Non-pigmented ciliary epithelial cell (primary cell): ENCODE measurements at places on chromosomes 3 and 15.

DNA sequence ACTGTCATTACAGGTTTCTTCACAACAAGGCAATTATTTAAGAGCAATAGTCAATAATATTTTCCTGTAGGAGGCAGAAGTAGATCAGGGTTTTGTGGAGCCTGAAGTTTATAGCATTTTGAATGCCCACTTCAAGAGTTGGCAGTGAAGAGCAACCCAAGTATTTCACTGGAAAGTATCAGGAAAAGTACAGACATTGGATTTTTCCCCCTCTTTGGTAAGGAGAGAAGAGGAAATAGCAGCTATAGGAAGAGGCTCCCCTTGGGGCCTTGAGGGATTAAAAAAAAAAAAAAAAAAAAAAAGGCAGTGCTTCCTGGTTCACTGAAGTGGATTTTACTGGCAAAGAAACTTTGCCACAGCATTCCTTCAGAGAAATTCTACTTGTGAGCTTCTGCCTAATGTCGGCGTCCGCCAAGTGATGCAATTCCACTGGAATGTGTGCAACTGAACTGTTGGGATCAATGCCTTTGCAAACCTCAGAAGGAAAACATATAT is 5.7 kb upstream of the CNTN6 start:
- DNase-seq = peak; percentile 85

- DNase-seq = no peak
Measured at GRCh38 chr15:68421798-68422402, 10.1 kb downstream of the ITGA11 start.

DNA sequence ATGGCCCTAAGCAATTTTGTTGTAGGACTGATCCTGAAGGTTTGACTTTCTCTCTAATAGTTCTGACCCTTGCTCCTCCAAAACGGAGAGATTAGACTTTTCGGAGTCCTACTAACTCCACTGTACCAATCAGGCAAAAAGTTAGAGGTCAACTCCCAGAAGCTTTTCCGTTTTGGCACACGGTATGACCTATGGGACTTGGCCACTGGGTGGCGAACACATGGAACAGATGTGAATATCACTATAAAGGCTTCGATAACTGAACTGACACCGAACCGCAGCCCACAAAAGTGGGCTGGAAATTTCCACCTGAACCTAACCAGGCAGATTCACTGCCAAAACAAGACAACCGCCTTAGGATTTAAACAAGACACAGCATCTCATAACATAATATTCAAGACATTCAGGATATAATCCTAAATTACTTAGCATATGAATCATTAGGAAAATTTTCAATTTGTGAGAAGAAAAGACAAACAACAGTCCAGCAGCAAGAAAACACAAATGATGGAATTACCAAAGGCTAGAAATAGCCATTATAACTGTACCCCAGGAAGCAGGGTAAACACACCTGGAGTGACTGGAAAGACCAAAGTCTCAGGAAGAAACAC is 12.2 kb upstream of the TM2D3 start:
- DNase-seq = no peak

DNA sequence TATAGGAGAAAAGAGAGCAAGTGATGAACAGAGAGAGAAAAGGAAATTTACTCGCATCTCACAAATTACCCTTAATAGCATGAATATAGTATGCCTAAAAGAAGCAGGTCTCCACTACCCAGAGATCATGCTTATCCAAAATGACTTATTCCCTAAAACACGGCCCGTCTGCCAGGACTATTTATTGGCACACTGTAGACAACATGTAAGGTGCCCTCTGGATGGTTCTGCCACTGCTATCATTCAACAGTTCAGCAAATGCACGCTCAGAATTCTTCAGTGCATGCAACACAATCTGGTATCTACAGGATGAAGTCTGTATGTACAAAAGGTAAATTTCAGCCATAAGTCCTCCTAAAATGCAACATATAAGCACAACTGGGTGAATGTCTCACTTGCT is 465.8 kb downstream of the SHQ1 start:
- DNase-seq = no peak

DNA sequence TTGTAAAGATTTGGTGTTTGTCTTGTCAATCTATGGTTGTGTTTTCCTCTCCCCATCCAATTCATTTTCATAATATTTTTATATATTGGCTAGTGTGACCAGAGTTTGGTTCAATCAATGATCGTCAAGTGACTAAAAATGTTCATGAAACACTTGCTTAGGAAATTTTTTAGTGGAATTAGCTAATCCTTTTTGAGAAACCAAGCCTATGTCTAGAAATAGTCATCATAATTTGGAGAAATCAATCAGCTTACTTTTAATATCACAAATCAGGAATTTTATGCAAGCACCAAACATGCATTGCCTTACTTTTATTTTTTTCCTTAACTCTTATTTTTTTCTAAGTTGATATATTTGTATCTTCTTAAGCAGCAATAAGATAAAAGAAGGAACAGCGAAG is 403.1 kb upstream of the TBL1XR1 start:
- DNase-seq = no peak

GRCh38 chr3:171436380-171436779 is 23.8 kb downstream of the TNIK start:
- no peak for DNase-seq

DNA sequence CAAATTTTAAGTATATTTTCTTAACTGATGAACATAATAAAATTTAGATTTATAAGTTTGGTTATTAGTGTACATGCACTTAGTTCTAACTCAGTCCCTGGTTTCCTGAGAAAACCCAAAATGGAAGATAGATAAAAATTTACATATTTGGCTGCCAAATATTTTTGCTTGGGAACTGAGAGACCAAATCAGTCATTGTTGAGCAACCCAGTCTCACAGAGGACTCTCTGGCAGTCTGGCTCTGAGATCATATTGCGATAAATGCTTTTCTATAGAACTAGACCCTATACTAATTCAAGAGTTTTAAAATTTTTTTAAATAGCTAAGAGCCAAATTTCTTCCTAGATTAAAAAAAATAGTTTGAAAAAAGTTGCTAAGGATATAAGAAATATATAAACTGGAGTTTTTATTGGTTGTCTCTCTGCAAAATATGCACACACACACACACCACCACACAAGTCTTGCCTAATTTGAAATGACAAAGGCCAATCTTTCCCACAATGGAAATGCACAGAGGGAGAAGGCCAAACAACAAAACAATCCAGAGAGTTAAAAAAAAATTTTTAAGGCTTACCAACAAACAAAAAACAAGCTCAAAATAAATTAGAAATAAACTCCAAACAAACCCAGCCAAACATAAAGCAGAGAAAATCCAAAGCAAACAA is 259.5 kb downstream of the MECOM start:
- DNase-seq = no peak

GRCh38 chr3:149375501-149376196 is 1.8 kb downstream of the TM4SF1 start:
- DNase-seq = no peak

- no peak for DNase-seq
Measured at GRCh38 chr3:189372243-189372642, 200.5 kb downstream of the TPRG1 start.

- no peak for DNase-seq
Measured at GRCh38 chr3:18745472-18745871, 320.3 kb upstream of the SATB1 start.

DNA sequence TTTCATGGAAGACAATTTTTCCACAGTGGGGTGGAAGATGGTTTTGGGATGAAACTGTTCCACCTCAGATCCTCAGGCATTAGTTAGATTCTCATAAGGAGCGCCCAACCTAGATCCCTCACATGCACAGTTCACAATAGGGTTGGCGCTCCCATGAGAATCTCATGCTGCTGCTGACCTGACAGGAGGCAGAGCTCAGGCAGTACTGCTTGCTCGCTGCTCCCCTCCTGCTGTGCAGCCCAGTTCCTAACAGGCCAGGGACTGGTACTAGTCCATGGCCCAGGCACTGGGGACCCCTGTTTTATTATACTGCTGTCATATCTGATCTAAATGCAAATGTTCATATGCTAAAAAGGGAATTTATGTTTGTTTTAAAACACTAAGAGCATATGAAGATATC is 9.8 kb upstream of the GRK7 start:
- no peak for DNase-seq

DNA sequence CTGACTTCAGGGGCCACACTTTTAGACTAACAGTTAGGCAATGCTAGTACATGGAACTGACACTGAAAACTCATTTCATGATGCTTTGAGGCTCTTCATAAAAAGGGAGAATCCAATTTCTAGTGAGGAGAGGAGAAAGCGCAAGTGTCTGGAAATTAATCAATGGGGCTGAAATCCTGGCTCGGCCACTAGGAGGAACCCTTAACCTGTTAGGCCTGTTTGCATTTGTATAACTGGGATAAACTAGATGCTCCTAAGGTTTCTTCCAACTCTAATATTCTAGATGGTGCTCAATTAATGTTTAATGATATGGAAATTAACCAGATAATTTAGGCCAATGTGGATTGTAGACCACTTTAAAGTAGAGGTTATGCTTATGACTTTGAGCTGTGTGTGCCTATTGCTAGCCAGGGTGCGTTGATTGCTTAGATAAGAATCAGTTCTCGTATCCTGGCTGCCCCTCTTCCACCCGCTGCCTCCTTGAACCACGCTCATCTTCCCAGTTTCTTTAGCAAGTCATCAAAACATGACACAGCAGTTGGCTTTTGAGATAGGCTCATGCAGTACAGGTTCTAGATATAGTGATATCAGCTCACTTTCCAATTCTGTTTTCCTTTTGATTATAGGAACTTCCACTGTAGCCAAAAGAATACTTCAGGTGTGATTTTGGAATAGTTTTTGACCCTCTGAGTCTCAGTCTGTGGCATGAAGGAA is 16.8 kb upstream of the CRBN start:
- DNase-seq = no peak
